ENCODE measurements at places on chromosomes 12 and 14.

- no peak for DNase-seq
Measured at GRCh38 chr14:101374373-101375338, 186.6 kb upstream of the DIO3 start.

- DNase-seq: peak; percentile 25
Measured at GRCh38 chr14:76784881-76785280, 23.6 kb downstream of the VASH1 start.

DNA sequence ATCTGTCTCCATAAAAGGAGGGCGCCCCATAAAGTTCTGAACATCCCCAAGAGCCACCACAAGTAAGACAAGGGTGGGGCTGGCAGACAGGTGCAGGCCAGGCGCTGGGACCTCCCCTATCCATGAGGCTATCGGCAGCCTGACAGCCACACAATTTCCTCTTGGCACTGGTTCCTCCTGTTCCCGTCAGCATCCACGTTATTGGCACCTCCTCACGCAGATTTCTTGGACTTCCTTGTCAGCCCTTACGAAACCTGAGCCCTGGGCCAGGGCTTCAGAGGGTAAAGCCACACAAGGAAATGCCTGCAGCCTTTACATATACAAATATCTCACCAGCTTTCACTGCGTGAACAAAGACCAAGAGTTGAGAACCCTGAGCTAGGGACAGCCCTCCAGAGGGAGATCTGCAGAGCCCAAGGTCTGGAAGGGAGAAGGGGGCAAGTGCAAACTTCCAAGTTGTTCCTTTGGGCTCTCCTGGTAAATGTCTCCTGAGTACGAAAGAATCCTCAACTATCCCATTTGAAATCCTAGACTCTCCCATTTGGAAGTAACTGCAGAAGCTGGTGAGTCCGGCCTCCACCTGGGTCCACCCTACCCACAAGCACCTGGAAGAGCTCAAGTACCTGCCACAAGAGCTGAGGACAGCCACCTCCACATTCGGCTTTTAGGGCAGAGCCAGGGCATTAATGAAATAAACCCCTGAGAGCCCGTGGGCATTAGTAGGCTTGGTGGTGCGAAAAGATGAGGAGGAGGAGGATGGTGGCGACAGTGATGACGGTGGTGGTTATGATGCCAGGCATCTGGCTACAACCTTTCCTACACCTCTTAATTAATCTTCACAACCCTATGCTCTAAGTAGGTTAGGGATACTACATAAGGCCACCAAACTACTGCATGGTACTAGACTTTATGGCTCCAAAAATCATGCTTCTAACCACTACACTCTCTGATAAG is 5.5 kb upstream of the TC2N start:
- no peak for DNase-seq

- no peak for DNase-seq
Measured at GRCh38 chr14:69980457-69981425, 101.5 kb downstream of the SMOC1 start.

DNA sequence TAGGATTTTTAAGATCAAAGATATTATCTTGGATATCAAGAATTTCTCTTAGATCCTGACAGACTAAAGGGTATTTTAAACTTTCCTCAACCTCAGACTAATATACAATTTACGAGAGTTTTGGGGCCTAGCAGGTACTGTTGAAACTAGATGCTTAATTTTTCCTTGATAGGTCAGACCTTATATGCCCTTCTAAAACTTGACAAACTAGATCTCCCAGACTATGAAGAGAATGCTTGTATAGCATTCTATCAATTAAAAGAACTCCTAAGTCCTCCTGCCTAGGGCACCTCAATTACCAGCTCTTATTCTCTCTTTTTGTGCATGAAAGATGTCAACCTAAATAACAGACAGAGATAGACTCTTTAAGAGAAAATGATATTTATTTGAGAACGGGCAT is 60.4 kb upstream of the TRIM9 start:
- no peak for DNase-seq

GRCh38 chr12:58950739-58951100 is 30.4 kb upstream of the LRIG3 start:
- no peak for DNase-seq

DNA sequence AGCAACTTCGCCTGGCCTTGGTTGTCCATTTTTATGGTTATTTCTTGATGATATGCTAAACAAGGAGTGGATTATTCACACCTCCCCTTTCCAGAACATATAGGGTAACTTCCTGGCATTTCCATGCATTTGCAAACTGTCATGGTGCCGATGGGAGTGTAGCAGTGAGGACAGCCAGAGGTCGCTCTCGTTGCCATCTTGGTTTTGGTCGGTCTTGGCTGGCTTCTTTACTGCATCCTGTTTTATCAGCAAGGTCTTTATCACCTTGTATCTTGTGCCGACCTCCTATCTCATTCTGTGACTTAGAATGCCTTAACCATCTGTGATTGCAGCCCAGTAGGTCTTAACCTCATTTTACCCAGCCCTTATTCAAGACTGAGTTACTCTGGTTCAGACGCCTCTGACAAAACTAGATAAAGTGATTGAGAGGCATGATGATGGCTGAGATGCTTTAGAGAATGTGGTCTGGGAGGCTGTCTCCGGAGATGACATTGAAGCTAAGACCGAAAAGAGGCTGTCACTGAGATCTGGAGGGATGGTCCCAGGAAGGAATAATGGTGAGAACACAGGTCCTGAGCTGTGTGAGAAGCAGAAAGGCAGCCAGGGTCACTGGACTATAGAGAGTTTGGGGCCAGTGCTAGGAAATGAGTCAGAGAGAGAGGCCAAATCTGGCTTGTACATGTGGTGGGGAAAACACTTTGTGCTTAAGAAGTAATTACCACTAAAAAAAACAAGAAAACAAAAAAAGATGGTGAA is 2.9 kb downstream of the GLT1D1 start:
- no peak for DNase-seq

DNA sequence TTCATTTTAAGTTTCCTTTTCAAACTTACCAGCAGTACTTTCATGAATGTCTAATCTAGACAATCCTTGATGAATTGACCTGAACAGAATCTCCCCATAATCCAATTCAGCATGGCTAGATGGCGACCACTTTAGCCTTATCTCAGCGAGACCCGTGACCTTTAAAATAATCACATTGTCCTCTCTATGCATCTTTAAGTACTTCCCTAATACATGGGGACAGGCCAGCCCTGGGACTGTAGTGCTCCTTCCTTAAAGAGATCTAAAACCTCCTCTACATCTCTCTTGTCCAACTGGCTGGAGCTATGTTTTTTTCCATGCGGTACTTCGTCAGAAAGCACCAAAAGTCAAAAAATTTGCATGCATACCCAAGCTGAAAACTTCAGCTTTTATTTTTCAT is 746.0 kb downstream of the VRK1 start:
- DNase-seq: no peak

DNA sequence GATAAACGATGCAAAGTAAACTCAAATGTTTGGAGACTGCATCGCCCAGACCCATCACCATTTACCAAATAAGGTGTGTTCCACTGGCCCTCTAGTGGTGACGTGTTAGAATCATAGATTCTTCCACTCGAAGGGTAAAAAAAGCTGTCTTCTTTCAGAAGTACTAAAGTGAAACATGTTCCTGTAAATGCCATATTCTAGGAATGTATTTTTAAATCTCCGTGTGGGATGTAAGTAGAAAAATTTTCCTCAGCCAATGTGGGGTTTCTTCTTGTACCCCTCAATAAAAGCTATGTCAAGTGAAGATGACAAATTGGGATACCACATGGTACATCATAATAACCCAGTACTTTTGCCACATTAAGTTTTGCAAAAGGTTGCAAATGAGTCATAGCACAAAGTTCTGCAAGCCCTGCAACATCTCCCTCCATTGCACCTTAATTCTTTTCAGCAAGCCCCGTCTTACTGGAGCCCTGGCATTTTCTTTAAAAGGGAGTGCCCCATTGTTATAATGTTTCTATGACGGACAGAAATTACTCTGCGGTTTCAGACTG is 100.8 kb downstream of the CCER1 start:
- DNase-seq: no peak

DNA sequence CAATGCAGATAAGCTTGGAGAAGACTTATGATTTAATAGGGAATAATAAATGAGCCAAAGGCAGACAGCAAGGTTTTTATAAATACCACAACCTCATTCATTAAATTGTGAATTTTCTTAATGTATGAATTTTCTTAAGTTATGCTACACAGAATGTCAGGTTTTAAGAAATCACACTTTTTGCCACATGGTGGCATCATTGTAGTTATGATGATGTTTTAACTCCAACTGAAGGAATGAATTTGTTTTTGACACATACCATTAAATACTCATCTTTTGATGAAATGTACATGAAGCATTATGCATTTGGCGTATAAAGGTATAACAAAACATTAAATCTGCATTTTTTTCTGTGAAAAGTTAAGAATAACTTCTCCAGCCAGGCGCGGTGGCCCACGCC is 524.1 kb upstream of the FBXO33 start:
- DNase-seq: no peak

DNA sequence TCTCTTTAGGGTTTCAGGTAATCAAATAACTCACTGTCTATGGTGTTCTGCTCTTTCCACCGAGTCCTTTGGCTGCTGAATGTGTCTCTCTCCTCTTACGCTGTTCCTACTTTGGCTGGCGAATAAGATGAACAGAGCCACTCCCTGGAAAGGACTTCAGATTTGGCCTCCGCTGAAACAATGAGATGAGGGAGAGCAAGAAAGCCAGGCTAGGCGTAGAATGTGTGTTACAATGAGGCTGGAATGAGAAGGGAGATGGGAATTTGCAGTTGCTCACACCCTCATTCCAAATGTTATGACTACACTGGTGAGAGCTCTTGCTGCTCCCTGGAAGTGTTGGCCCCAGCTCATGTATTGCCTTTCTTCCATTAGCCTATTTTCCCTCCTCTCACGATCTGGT is at the start of gene MFAP5:
TSS of gene MFAP5 (minus strand) at position 234 of the 400 bp plus-strand sequence. CDS start 722 bp downstream, outside the sequence.
- no peak for DNase-seq

GRCh38 chr12:109706747-109707469 is 6.7 kb upstream of the FAM222A start:
- no peak for DNase-seq

DNA sequence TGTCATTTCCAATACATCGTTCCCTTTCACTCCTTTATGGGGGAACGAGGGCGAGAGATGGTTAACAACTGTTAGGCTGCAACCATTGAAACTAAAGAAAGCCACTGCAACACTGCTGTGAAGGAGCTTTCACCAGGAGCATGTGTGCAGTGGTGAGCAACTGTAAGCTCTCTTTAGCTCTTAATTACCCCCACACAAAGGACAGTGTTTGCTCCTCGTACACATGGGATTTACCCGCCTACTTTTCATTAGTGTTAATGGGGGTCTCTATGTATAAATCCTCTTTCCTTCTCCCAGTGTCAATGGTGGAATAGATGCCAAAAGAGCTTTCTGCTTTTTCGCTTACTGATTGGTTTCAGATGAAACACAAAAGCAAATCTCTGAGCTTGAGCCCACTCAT is 343.1 kb downstream of the FLRT2 start:
- no peak for DNase-seq

DNA sequence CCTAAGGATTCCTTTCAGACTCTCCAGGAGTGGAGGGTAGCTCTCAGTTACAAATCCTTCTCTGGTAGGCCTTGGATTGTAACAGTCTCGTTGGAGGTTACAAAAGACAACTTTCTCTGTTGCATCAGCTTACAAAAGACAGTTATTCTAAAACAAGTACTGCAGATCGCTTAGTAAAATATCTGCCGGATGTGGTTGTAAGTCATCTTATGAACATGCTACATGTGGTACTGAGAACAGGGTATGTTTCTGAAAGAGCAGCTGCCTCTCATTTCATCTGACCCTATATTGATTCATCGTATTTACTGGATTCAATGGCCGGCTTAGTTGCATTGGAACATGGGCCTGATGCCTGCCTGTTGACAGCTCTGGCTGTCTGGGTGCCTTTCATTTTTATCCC is 157.4 kb downstream of the PTCSC3 start:
- DNase-seq: no peak

GRCh38 chr14:33539918-33540357 is 410.9 kb downstream of the EGLN3 start:
- no peak for DNase-seq

- DNase-seq: peak; percentile 51
Measured at GRCh38 chr12:124609041-124609989, 41.9 kb upstream of the NCOR2 start.

- no peak for DNase-seq
Measured at GRCh38 chr12:45468751-45469615, 253.1 kb downstream of the ANO6 start.

DNA sequence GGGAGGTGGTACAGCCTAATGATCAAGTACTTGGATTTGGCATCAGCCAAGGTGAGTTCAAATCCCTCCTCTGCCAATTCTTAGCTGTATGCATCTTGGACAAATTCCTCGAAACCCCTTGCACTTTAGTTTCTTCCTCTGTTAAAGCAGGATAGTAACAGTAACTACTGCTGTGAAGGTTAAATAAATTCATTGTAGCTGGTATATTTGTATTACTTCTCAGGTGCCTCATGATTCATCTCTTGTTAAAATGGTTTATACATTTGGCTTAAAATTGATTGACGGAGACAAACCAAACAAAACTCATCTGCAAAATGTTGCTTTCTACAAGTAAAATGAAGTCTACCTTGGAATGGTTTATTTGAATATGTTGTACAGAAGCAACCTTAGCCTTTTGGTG is 2.3 kb upstream of the PTPRB start:
- DNase-seq: no peak

DNA sequence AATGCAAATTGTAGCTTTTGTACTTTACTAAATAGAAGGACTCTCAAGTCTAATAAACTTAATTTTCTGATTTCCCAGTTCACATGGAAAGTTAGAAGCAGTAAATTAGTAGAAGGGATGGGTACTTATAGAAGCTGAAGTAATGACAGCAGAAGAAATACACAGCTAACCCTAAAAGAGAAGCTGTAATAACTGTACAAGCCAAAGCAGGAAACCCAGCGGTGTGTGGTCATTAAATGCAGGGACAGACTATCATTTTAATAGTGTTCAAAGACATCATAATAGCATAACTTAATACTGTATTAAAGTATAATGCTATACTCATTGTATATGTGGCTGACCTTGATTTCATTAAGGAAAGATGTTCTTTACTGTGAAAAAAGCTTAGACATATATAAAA is 74.9 kb downstream of the PCNX1 start:
- DNase-seq: no peak

DNA sequence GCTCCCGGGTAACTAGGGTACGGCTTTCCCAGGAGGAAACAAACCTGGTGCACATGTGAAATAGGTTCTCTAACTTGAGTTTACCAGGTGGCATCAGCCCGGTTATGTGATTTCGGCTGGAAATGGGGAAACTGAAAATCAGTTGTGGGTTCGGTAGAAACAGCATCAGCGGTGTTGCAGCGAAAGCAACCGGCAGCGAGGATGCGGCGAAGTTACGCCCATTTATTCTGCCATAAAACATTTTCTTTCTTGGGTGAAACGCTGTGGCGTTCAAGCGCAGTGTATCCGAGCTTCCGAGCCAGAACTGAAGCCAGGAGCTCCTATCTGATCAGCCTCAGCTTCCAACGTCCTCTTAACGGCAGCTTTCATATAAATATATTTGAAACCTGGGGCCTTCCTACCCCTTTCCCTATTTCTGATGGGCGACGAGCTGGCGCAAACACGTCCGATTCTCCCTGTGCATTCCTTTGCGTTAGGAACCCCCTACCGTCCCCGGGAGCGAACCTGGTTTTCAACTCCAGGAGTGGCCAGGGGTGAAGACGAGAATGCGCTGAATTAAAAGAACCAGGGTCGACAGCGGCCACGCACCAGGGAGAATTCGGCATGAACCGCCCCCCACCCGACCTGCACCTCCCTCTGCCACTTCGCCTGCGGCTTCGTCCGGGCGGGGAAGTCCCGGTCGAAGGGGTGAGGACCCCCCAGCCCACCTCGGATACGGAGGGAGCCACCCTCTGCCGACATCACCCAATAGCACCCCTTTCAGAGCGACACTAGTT is 1.6 kb downstream of the DPF3 start:
- DNase-seq: no peak

GRCh38 chr14:99752486-99753121 is 40.6 kb upstream of the EML1 start:
- no peak for DNase-seq

Data from stimulated activated CD8-positive, alpha-beta memory T cell treated with anti-CD3 and anti-CD28 coated beads, Interleukin-4, amount 100 ng/mL, for 4 hours (primary cell).